Ureter (tissue), 1 donor: ENCODE measurements at places on chromosomes 2 and 18. TPM values are rescaled to one million over a fixed set of nuclear protein-coding genes. Genes with fewer than 3 reads are reported as not detected.

GRCh38 chr2:46490521-46491141 is 11.3 kb downstream of the TMEM247 start:
- peak; percentile 62 for DNase-seq

- DNase-seq: no peak
Observed at GRCh38 chr18:49560624-49561288, 1.1 kb upstream of the LIPG start.

- no peak for DNase-seq
Observed at GRCh38 chr2:195299600-195299999, 357.4 kb upstream of the SLC39A10 start.

The ZNF396 gene
- total RNA-seq: 4.8 TPM

GRCh38 chr2:33366473-33366872 is 110.0 kb upstream of the RASGRP3 start:
- DNase-seq: peak; percentile 65

DNA sequence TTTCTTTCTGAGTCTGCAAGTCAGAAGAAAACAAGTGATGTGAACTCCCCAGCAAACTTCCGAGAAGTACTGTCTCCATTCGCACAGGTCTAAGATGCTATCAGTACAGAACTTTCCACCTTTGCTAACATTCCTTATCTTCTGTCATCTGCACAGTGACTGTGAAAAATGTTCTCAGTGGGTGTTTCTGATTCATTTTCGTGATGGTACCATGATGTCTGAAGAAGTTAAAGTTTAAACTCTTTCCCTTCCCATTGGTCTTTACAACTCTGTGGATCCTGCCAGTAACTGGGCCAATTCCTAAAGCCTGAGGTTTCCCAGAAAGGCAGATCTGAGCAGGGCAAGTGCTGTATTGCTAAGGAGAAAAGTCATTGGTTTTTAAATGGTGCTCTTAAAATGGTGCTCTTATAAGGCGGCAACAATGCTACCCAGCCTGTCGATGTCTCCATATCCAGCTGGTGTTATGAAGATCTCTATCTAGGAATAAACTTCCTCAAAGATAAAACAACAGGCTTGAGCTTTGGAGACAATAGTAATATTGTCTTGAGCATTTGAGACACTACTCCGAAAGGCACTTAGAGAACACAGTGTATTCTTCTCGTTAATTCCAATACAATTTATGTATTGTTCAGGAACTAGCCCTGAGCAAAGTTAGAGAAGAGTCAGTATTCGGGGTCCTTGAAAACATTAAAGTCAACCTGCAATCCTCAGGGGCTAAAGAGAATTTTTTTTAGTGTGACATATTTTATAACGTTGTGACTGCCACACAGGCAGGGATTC is 232.3 kb downstream of the OSR1 start:
- no peak for DNase-seq

- no peak for DNase-seq
Observed at GRCh38 chr2:15580451-15580850, 11.2 kb upstream of the DDX1 start.

The MTX2 gene
- 28.4 TPM for total RNA-seq

- no peak for DNase-seq
Observed at GRCh38 chr2:157321466-157321865, 4.2 kb downstream of the ERMN start.

DNA sequence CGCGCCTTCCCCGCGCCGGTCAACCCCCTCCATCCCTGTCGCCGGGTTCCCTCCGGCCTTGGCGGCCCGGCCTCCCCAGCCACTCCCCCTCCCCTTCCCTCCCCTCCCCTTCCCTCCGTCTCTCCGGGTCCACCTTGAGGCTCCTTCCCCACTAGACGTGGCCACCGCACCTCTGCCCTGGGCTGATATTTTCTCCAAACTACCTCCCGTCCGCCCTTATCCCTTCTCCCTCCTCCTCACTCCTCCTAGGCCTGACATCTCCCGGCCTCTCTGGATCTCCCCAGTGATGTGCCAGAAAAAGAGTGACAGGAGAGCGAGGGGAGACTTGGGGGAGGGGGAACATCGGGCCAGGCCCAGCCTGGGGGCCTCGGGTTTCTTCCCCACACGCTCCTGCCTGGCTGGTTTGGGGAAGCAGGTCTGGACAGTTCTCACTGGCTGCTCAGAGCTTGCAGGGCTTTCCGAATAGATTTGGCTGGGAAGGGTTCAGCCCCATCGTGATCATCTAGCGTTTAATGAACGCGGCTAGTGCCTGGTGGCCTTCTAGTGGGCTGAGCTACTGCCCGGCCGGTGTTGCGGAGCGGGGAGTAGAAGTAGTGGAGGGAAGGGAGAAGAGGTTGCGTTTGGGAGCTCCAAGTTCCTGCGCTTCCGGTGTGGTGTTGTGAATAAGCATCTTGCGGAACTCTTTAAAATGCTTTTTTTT is 641 bp downstream of the MAPRE3 start:
- peak; percentile 50 for DNase-seq

The TMEM163 gene
- total RNA-seq: 10.1 TPM

DNA sequence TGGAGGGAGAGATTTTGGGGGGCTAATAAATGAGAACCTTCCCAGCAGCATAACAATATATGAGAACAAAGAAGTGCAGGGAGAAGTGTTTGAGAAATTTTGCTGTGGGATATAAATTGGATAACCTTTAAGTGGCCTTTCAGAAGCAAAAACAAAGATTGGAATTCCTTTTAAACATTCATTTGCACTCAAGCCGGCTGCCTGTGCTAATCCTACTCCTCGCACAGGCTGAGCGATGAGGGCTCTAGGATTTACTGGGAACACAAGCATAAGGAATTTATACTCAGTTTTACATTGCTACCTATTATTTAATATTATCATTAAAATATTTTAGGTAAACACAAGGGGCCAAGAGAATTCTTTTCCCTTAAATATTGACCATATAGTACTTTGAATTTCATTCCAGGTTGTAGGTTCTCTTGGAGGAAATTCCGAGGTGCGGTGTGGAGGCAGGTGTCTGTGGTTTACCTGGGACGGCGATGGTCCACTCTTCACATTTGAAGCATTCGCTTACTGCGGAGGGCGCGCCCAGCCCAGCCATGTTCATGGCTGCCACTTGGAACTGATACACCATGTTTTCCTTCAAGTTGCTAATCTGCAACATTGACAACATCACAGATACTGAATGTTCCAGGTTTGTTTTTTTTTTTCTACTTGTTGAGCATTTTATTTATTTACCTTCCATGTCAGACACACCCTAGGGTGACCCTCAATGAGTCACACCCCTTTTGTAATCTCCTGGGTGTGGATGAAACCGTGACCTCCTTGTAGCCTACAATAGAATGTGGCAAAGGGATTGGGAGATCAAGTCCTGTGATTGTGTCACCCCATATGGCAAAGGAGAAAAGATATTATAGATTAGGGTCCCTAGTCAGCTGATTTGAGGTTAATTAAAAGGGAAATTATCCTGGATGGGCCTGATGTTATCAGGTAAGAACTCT is 100.1 kb downstream of the MYOM1 start:
- DNase-seq: no peak

DNA sequence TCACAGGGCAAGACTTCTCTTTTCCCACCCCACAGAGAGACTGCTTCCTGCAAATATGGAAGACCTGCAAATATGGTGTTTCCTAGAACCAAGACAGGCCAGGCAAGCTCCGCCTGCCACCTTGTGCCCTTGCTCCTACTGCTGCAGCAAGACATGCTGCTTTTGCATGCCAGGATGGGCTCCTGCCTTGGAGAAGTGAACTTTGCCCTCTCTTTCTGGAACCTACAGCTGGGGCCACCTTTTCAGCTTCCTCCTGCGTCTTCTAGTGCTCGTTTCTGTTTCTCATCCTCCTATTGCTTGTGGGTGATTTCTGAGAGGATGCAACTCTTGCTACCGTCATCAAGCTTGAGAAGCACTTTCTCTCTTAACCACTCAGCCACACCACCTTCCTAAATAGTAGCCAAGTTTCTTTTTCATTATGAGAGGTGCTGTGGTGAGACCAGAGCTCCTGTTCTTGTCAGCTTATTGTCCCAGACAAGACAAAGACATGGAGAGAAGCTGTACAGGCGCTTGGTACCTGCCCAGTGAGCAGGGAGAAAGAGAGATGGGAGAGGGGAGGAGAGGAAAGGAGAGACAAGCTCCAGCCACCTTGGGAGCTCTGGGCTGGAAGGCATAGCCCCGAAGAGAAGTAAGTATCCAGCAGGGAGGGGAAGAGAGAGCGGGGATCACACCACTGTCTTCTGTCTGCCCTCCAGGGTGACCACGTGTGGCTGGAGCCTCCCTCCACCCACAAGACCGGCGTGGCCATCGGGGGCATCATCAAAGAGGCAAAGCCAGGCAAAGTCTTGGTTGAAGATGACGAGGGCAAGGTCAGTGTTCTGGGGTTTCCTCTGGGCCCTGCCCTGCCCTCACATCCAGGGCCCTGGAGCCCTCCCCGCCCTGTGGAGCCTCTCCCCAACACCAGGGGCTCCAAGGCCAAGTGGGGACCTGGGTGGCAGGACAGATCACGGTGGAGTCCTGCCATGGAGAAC is 28.3 kb downstream of the MYO7B start:
- DNase-seq: peak; percentile 28

The MGAT4A gene
- 63.8 TPM for total RNA-seq
